M059J (cell line): ENCODE measurements at places on chromosomes 1 and 21. TPM values are rescaled to one million over a fixed set of nuclear protein-coding genes. Genes with fewer than 3 reads are reported as not detected.

- DNase-seq, result peak; percentile 19
Observed at GRCh38 chr1:171715813-171716251, 26.0 kb downstream of the VAMP4 start.

- DNase-seq, result no peak
Observed at GRCh38 chr1:203089651-203090045, 3.8 kb upstream of the MYOG start.

DNA sequence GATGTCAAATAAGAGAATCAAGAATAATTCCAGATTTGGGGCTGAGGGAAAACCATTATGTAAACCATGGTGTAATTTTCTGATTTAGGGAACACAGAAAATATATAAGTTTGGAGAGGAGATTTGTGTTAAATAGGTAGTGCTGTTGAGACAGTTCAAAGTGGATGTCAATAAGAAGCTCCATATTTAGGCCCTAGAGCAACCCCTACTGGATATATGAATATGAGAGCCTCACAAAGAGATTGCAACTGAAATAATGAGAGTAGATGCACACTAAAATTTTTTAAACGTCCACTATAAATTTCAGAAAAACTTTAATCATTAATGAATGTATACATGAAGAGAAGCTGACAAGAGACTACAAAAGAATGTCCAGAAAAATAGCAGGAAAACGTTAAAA is 1447.8 kb upstream of the PRMT6 start:
- peak; percentile 0 for DNase-seq

GRCh38 chr1:20625176-20626097 is 7.8 kb upstream of the PINK1 start:
- DNase-seq, result no peak

DNA sequence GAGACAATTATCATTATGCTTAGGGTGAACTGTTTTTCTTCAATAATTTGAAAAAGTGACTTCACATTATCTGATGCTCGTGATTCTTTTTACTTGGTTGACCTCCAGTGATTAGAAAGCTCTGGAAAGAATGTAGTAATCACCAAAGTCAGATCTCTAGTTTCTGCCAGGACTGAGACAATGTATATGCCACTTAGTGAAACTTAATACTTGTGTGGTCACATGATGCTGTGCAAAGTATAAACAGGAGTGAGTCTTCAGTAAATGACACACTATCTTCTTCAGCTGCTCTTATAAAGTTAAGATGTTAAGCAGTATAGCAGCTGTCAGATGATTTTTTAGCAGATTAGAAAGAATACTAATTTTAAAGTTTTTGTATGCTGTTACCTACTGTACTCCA is 17.2 kb downstream of the VCAM1 start:
- DNase-seq, result peak; percentile 68

DNA sequence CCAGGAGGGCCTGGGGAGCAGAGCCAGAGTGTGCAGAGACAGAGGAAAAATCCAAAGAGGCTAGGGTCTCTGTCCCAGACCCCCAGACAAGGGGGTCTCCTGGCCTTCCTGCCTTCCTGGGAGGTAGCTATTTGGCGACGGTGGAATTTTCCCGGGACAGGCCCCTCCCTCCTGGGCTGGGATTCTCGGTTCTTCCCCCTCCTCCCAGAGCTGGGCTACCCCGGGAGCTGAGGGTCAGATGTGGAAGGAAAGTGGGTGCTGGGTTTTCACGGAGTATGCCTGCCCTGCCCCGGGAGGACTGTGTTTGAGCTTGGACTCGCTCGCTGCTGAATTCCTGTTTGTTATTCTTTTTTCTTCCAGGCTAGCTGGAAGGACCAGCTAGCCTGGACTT is 759 bp downstream of the AMPD2 start:
- peak; percentile 76 for DNase-seq

Gene AGMAT
- 1.3 and 2.6 TPM in 2 replicates for total RNA-seq

GRCh38 chr1:152457071-152457470 is 43.0 kb upstream of the CRNN start:
- DNase-seq, result no peak

DNA sequence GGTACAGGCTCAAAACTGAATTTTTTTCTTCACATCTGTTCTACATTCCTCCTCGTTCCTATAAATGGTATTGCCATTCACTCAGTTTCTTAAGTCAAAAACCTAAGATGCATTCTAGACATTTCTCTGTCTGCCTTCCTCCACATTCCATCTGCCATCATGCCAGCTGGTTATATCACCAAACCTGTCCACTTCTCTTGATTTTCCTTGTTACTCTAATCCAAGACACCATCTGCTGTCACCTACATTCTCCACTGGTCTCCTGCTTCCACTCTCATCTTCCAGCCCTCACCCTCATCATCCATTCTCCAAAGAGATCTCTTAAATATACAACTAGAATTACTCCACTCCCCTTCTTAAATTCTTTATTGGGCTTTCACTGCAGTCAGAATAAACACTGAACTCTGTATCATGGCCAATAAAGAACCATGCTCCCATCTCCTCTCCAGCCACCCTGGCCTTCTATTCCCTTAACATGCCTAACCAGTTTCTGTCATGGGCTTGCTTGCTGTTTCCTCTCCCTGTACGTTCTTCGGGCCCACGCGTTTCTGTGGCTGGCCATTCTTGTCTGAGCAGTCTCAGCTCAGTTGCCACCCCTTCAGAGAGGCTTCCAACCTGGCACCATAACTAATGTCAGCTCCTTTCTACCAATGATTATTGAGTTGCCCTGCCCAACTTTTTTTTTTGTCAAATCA is 278.3 kb downstream of the ST6GALNAC3 start:
- no peak for DNase-seq

- DNase-seq, result no peak
Observed at GRCh38 chr1:203048086-203048485, 21.8 kb downstream of the PPFIA4 start.

- DNase-seq, result no peak
Observed at GRCh38 chr1:210516697-210517459, 188.2 kb downstream of the HHAT start.

DNA sequence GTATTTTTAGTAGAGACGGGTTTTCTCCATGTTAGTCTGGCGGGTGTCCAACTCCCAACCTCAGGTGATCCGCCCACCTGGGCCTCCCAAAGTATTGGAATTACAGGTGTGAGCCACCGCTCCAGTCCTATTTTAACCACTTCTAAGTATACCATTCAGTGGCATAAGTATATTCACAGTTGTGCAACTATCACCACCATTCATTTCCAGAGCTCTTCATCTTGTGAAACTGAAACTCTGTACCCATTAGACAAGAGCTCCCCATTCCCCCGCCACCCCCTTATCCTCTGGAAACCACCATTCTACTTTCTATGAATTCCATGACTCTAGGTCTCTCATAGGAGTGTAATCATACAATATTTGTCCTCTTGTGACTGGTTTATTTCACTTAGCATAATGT is 40.2 kb upstream of the CAMTA1 start:
- no peak for DNase-seq

DNA sequence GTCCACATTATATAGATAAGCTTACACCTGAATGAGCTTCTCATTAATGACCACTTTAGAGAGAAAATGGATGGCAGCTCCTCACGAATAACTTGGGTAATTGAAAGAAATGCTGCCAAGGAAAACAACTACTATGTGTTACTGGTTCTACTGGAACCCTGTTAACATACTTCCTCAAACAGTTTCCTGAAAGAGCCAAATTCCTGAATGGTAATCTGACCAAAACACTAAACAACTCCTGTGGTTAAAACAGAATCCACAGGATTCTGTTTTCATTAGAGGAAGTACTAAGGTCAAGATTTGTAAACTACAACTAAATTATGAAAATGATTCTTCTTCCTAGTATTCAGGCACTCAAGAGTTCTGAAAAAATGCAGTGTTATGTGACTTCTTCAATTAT is 107.2 kb downstream of the DNM3 start:
- peak; percentile 58 for DNase-seq

- no peak for DNase-seq
Observed at GRCh38 chr1:207024202-207025145, 8.1 kb downstream of the C1orf116 start.

- DNase-seq, result no peak
Observed at GRCh38 chr1:75373542-75374159, 237.3 kb downstream of the SLC44A5 start.

Gene PGM1
- 101 and 119 TPM in 2 replicates for total RNA-seq

DNA sequence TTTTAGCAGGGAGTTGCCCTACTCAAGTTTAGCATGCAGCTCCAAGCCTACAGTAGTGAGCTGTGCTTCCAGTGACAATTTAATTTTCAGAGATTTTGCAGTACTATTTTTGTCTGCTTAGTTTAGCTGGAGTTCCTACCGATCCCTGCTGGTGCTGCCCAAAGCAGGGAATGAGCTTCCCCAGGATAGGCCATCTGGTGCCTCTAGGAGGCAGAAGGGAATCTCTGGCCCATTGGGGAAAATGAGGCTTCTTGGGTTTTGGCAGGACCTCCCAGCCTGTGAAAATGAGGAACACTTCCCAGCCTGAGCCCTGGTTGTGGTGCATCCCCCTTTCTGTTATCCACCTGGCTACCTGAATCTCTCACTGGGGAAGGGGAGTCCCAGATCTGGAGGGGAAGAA is 149.2 kb downstream of the RASAL2 start:
- no peak for DNase-seq

DNA sequence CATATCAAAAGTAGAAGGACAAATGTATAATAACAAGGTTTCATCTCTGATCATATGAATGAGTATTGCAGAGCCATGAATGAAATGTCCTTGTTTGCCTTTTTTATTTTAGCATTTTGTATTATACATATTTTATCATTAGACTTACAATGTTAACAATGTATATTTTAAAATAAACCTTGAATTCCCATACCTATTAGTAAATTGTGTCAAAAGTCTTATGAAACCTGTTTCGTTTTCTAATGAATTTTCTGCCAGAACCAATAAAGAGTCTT is 646 bp downstream of the DNAJB4 start:
- no peak for DNase-seq

DNA sequence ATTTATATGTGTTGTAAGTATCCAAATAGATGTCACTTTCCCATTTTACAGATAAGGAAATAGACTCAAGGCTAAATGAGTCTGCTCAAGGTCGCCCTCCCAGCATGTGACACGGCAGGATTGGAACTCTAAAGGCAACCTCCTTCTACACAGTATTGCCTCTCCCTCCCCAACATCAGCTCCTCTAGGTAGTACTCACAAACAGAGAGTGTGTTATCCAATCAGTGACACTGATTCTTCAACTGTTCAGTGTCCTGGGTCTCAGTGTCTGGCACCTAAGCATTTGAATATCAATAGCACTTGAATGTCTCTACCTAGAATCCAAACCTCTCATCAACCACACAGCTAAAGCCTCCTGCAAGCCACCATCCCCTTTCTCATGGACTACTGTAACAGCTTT is 87.1 kb downstream of the DAB1 start:
- DNase-seq, result no peak

Gene INAVA
- 2.8 and 4.9 TPM in 2 replicates for total RNA-seq

GRCh38 chr1:240414237-240414636 is 197.7 kb downstream of the GREM2 start:
- no peak for DNase-seq

DNA sequence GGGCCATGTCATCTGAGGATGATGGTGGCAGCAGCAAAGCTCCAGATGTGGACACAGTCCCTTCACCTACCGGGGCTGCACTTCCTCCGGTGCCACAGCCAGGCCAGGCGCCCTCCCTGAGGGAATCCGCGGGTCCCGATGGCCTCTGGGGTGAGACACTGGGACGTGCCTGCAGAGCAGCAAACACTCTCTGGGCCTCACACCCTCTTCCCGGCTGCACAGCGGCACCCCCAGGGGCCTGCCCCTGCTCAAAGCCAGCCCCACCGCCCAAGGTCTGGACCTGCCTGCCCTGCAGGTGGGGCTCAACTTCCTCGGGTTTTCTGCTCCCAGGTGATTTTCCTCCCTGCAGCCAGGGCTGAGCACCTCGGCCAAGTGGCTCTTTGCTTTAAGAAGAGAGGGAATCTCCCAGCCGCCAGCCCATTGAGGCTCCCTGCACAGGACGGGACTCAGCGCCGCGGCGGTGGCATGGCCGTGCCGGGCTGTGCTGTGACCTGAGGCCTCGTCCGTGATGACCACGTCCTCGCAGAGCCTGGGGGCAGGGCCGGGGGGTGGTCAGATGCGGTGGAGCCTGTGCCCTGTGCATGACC is 21.3 kb upstream of the COL18A1 start:
- no peak for DNase-seq

DNA sequence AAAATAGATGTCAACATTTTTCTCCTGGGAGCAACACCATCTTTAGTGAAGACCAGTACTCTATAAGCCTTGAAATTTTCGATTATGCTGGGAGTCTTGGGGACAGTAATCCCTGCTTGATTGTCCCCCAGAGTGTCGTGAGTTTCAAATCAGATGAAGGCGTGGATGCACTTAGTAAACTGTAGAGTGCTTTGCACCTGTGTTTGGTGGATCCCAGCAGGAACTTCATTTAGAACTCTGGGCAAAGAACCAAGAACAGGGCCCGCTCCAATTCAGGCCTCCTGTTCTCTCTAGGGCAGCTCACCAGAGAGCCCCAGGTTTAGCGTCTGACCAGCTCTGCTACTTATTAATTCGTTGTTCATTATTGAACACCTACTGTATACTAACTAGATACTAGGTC is 1.5 kb downstream of the GPX7 start:
- DNase-seq, result no peak

Gene ADAMTS5
- 7.5 and 12.2 TPM in 2 replicates for total RNA-seq

Gene COA6
- total RNA-seq, result 40.1 and 63.8 TPM in 2 replicates

GRCh38 chr1:2046174-2046917 is 3.9 kb upstream of the PRKCZ start:
- DNase-seq, result peak; percentile 30

- no peak for DNase-seq
Observed at GRCh38 chr1:220375715-220376114, 103.5 kb upstream of the RAB3GAP2 start.

Gene RUNX3
- 0.17 and 0.37 TPM in 2 replicates for total RNA-seq

DNA sequence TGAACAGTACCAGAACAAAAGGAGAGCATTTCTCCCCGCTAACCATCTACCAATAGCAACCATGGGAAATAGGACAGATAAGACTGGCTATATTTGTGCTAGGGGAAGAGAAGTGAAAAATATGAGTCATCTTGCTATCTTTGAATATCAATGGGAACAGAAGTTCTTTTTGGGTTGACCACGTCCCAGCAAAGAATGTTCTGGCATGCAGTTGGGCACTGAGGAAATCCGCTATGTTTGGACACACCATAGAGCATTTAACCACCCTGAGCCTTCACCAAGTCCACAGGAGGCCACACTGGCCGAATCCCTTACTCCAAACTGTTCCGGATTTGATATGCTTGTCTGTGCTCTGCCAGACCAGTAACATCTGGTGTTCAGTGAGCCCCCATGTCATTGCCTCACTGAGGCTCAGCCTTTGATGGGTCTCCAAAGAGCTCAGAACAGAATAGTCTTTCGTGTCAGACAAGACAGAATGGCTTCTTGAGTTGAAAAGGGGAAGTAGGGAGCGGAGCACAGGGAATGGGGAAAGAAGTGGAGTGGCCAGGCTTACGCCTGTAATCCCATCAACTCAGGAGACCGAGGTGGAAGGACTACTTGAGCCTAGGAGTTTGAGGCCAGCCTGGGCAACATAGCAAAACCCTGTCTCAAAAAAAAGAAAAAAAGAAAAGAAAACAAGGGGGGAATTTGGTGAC is 81.4 kb downstream of the SMYD2 start:
- DNase-seq, result peak; percentile 54

Gene KCND3
- total RNA-seq, result not detected in 2 replicates

Gene HES2
- total RNA-seq, result 0.47 and 1.0 TPM in 2 replicates

Gene GOLT1A
- 0.84 and 2.2 TPM in 2 replicates for total RNA-seq
